ENCODE measurements at places on chromosomes 3 and 15.

GRCh38 chr3:29141197-29141917 lies 139.5 kb upstream of the RBMS3 start:
- no peak for DNase-seq

DNA sequence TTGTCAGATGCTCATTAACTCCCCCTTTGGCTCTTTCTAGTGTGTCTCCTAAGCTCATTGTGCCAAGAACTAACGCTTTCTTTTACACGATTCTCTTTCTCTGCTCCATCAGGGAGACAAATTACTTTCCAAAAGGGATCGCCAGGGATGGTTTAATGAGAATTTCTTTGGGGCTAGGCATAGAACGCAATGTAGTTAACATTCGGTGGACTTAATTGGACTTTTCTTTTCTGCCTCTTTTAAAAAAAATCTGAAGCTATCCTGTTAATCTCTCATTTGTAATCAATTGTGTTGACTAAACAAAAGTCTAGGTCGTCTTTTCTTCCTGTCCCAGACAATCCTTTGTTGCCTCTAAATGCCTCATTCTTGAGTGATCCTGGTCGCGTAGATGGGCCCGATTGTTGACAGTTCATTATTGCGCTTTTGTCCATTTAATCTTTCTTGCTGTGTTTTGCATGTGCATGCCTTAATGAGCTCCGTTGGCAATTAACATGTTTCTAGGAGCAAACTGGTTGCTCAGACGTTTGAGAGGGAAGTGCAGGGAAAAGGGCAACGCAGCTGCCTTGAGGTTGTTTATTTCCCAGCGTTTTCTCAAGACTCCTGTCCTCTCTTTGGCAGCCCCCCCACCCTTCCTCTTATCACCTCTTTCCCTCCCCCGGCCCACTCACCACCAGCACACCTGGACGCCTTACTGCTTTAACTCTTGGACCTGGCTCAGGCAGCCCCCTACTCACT lies 7.8 kb downstream of the FEZF2 start:
- no peak for DNase-seq

- no peak for DNase-seq
Measured at GRCh38 chr3:54557538-54558428, 370.1 kb downstream of the LRTM1 start.

DNA sequence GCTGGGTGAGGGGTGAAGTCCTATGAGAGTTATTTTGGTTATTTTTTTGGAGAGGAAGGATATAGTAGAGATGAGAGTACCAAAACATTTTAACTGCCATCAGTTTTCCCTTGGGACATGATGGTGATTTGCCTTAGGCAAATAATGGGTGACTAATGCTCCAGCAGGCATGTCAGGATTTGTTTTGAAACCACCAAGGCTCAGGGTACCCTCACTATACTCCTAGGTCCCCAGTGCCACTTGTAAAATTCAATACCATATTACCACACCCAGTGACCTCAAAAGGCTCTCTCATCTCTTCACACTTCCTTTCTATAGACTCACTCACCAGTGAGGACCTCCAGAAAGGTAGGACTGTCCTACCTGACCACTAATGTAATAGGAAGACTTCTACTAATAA lies 83.6 kb downstream of the WDR72 start:
- DNase-seq = no peak

DNA sequence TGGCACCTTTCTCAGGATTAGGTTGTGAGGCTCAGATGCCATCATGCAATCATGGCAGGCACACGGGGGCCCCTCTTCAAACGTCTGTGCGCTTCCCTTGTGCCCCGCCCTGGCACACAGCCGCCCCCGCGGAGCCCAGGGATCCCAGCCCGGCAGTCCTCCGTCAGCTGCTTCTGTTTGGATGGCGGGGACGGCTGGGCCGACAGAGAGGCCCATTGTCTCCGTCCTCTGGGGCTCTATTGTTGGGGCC lies 849 bp upstream of the HDAC11 start:
- peak; percentile 55 for DNase-seq

GRCh38 chr3:130517602-130518001 lies 625 bp downstream of the COL6A6 start:
- DNase-seq = no peak
